ENCODE measurements at places on chromosomes 12 and 14.

DNA sequence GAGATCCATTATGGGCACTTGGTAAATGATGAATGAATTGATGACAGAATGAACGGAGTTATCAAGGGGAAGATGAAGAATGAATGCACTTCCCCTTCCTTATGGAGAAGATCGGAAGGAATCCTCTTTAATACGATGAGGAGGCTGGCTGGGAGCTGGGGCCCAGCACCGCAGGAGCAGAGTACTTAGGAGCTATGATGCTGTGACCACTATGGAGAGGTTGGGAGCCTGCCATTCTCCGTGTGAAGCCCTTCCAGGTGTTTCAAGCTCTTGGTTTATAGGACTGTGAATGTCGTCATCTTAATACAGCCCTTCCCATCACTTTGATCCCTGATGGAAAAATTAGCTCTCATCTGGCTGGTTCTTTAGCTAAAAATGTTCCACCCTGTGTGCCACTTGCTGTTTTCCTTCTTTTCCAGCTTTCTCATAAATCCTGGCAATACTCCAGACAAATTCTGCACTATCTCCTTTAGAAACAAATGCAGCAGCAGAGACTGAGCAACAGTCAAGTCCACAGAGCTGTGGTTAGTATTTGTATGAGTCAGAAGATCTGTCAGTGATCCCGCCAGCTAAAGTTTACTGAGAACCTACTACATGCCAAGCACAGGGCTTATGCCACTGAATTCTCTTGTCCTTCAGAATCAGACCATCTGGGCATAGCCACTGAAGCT is 263.1 kb upstream of the CRY1 start:
- DNase-seq: peak; percentile 48

DNA sequence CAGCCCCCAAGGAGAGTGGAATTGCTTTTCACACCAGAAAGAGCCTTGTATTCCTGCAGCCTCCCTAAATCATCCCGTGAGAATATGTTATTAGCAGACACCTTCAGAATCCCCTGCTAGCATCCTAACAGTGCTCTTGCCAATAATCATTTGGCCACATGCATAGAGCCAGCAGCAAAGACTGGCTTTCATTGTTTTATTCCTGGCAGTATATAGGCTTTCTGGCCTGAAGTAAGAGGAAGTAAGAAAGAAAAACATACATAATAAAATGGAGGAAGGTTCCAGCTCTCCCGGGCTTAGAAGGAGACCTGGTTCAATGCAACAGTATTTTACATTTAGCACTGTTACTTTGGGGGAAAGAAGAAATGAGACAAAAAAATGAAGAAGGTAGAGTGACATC is 176.7 kb upstream of the ATF7IP start:
- no peak for DNase-seq

DNA sequence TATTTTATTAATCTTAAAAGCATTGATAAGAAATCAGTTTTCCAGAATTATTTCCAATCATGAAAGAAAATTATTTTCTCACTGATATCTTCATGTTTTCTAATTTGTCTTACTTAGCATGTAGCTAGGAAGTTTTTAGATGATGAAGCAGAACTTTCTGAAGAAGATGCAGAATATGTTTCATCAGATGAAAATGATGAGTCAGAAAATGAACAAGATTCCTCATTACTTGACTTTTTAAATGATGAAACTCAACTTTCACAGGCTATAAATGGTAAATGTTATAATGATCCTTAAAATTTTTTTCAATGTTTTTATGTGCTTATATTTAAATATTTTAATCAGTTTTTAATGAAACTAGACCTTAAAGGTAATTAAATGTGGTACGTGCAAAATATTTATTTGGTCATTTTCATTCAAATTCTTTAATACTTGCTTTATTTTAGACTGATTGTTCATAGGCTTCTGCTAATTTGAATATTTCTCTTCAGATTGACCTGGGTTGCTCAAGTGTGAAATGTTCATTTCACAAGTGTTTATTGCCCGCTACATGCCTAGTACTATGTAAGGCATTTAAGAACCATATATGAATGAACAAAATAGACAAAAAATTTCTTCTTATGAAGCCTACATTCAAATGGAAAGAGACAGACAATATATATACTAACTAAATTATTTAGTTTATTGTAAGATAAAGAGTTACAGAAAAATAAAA is 49.5 kb downstream of the FANCM start:
- no peak for DNase-seq

DNA sequence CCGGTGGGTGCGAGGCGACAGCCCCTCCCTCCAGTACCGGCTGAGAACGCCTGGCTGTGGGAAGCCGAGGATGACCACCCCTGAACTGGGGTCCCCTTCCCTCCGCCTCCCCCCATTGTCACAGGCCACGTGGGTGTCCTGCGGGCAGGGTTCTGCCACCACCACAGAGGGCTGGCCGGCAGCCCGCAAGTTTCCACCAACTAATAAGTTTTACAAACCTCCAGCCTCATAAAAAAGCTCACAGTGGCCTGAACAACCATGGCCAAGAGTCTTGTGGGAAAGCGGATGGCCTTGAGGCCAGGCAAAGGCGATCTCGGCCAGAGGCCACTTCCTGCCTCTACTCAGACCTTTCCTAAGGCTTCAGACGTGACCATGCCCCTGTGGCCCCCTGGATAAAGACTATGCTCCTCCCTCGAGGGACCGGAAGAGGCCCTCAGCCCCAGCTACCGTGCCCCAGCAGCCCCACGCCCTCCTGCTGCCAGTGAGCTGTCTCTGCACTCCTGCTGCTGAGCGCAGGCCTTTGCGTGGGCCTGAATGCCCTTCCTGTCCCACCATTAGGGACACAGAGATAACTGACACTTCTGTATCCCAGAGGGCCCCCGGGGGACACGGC is 46.1 kb upstream of the DLK1 start:
- no peak for DNase-seq

DNA sequence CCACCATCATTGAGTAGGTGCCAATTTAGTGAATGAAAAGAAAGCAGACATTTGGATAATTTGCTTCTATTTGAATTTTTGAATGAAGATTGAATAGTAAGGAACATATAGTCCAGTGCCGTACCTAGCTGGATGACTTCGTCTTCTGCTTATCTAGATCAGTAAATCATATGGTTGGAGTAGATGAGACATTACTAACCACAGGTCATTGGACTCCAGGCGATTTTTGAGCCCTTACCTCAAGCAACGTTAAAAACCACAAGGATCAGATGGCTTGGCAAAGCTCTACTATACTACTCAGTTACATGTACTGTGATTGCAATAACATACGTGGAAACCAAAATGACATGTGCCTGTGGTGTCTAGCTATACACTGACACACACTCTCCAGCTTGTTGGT is 1.7 kb upstream of the SPATS2 start:
- DNase-seq: no peak

GRCh38 chr14:103881268-103882201 is 34.2 kb upstream of the PPP1R13B start:
- DNase-seq: no peak

GRCh38 chr12:38892087-38892786 is 13.2 kb downstream of the CPNE8 start:
- DNase-seq: peak; percentile 10

DNA sequence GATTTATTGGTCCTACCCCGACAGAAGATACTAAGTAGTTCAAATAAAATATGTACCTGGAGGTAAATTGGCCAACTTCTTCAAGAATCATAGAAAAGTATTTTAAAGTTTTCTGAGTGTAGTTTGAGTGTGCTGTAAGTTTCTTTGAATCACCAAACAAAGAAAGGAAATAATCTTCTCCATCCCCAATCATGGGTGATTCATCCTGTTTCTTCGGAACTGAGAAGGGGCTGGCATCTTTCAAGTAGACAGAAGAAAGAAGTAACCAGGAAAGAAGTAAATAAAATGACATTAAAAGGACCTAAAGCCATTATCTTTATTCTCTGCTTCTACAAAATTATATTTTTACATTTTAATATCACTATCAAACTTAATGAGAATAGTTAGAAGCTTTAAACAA is 6.8 kb downstream of the LMNTD1 start:
- no peak for DNase-seq

- DNase-seq: no peak
Observed at GRCh38 chr12:56413392-56413791, 35.8 kb downstream of the TIMELESS start.

- no peak for DNase-seq
Observed at GRCh38 chr12:39395866-39396265, 47.1 kb downstream of the KIF21A start.
